ENCODE measurements at places on chromosomes 12 and 14.
A peak's percentile ranks its signal among the peaks of the same experiment; 100 is the strongest.

GRCh38 chr12:132105467-132105866 is 38.7 kb downstream of the DDX51 start:
- no peak for DNase-seq

DNA sequence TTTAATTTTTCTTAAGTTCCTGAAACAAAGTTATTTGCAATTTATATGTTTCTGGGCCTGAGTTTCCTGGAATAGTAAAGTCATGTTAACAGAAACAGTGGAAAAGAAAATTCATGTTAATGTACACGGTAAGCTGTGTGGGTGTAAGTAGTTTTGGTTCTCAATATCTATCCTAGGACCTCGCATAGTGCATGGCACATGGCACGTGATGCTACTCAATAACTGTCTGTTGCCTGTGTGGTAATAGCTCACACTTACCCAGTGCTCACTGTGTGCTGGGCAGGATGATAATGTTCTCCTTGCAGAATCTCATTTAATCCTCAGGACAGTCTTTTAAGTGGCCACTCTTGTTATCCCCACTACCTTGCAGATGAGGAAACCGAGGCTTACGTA is 100.7 kb downstream of the DUSP16 start:
- no peak for DNase-seq

GRCh38 chr14:68140806-68141205 is 321.2 kb downstream of the RAD51B start:
- no peak for DNase-seq

DNA sequence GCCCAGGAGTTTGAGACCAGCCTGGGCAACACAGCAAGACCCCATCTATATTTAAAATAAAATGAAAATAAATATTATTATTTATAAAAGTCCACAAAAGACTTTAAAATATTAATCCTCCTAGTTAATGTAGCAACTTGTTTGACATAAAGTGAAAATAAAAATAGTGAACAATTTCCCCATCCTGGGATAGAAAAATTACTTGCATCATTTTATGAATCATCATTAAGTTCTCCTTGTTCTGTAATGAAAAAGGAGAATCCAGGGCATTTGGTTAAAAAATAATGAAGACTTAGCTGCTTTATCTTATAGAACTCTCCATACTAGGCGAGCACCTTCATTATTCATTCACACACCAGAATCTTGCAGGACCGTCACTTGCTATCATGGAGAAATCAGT is 66.1 kb downstream of the ELK3 start:
- no peak for DNase-seq

DNA sequence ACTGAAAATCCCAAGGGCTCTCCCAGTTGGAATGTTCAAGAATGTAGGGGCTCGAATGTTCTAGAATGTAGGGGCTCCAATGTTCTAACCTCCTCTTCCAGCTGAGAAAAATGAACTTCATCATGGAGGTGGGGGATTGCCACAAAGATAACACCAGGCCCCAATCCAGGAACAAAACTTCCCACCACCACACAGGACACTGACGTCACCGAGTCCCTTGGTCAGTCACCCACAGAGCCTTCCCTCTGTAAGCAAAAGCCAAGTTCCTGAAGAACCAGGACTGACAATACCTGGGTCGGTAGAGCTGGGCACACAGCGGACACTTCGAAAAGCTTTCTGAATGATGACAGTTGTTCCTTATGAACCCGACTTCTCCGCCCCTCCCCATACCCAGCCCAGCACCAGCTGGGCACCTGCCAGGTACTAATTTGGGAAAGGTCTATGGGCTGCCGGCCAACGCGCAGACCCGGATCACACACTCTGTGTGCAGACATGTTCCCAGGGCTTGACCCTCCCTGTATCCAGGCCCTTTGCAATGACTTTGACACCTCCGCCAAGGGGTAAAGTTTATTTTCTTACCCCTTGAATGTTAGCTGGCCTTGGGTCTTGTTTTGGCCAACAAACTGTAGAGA is 18.9 kb downstream of the ITPK1 start:
- DNase-seq, result no peak

DNA sequence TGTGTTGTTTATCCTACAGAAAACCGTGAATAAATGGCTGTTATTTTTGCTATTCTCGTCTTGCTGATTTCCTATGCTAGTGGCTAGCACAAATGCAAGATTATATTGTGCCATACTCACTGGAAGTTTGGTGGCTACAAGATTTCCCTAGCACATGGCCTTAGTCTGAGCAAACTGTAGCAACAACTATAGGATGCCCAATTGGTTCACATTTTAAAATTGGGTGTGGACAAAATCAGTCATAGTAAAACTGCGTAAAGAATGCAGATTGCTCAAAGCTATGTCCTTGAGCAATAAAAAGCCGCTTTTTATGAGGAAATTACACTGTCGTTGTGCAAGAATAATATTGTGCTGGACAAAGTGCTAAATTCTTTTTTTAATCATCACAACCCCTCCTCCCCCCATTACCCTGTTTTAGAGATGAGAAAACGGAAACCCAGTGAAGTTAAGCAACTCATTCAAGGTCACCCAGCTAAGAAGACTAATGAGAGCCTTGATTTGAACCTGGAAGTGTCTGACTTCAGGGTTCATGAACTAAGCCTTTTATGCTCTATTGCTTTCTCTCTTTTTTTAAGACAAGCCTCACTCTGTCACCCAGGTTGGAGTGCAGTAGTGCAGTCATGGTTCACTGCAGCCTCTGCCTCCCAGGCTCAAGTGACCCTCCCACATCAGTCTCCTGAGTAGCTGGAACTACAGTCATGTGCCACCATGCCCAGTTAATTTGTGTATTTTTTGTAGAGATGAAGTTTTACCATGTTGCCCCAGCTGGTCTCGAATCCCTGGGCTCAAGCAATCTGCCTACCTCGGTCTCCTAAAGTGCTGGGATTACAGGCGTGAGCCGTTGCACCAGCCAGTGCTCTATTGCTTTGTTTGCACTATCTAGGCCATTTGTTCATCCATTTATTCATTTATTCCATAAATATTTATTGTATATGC is 73.6 kb downstream of the SRGAP1 start:
- no peak for DNase-seq

DNA sequence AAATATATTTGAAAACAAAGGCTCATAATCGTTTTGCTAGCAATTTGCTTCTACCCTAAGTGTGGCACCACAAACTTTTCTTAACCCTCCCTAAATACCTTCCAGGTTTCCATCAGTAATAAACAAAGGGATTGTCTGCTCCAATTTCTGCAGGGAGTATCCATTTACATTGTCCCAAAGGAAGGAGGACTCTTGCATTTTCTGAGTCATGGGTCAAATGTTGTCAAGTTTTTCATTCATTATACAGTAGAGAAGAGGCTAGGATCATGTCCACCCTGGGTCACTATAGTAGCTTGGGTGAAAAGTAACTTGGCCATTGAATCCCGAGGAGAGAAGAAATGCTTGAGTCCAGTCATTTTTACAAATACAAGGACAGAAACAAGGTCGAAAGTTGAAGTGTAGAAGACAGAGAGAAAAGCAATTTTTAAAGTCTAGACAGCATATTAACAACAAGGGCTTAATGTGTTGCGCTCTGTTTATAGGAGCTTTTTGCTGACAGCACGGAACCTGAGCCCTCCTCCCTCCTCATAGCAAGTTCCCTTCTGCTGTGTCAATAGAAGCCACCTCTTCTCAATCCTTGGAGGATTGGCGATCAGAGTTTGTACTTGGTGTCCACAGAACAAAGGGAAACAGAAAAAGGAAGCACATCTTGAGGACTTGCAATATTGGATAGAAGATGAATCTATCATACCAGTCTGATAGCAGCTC is 53.1 kb downstream of the TMEM30B start:
- DNase-seq, result peak; percentile 86

GRCh38 chr14:103140316-103141109 is 17.3 kb downstream of the TNFAIP2 start:
- peak; percentile 92 for DNase-seq

- DNase-seq, result peak; percentile 54
Measured at GRCh38 chr12:110266980-110267620, 13.9 kb upstream of the ATP2A2 start.

DNA sequence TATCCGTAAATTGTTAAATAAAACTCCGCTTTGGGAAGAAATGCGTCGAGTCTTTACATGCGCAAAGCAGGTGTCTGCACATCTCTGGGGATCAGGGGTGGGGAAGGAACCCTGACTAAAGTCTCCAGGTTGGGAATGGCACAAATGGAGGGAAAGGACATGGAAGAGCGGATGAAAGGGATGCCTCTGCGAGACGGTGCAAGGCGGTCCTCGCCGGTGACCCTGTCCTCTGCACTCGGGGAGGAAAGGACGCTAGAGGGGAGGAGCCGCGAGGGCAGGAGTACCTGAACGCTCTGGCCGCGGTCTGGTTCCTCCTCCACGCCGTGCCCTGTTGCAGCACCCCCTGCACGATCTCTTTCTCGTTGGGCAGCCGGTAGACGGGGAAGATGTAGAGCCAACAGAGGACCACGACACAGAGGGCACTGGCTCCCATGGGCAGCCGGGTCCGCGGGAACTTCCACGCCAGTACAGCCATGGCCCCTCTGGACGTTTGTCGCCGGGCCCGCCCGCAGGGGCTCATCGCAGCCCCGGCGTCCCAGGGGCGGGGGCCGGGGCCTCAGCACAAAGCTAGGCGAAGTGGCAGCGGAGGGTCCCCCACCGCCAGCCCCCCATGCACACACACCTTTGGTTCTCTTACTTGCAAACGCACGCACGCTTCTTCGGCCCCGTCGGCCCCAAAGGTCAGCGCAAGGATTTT is 646 bp downstream of the ST8SIA1 start:
- no peak for DNase-seq

DNA sequence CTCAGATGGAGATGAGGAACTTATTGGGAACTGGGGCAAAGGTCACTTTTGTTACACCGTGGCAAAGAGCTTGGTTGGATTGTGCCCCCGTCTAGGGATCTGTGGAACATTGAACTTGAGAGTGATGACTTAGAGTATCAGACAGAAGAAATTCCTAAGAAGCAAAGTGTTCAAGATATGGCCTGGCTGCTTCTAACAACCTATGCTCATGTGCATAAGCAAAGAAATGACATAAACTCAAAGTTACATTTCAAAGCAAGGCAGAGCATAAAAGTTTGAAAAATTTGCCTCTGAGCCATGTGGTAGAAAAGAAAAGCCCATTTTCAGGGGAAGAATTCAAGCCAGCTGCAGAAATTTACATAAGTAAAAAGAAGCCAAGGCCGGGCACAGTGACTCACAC is 21.5 kb upstream of the RAP1B start:
- DNase-seq, result no peak

- DNase-seq, result no peak
Measured at GRCh38 chr12:111870706-111871105, 28.7 kb downstream of the MAPKAPK5 start.

All from NCI-H1417 (cell line).